CD4-positive, alpha-beta T cell (primary cell): ENCODE measurements at places on chromosomes 5 and 9.

DNA sequence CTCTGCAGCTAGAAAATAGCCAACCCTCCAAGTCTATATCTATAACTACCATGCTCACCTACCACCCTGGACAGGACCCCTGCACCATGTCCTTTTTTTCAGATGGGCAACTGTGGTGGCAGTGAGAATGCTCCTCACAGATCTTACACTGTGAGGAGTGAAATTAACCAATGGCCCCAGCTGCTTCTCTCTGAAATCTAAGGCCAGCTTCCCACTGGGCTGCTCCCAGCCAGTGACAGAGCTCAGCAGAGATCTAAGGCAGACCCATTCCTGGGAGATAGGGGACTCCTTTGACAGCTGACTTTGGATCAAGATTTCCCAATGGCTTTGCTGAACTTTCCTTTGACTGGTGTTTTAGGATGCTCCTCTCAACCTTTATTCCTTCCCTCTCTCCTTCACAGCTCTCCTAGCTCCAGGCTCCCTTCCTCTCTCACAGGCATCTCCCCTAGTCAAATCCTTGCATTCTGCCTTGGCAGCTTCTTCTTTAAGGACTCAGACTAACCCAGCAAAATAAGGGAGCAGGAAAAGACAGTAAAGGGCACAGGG is 1.6 kb upstream of the ARAP3 start:
- DNase-seq: no peak

GRCh38 chr9:38295764-38296163 is 96.7 kb upstream of the ALDH1B1 start:
- no peak for DNase-seq

DNA sequence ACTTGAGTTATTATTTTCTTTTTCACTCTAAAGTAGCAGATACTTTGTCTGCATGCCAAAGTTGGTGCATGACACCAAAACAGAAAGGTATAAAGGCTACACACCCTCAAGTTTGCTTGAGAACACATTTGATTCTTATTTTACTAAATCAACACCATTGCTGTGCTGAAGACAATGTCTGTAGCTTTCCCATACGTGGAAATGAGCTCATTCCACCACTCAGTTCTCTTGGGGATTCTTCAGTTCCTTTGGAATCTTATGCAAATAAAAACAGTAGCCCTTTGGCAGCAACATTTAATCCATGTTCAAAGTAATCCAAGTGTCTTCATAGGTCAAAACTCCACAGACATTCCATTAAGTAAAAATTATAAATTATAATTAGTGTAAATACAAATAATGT is 264.9 kb downstream of the TLE1 start:
- DNase-seq: no peak

DNA sequence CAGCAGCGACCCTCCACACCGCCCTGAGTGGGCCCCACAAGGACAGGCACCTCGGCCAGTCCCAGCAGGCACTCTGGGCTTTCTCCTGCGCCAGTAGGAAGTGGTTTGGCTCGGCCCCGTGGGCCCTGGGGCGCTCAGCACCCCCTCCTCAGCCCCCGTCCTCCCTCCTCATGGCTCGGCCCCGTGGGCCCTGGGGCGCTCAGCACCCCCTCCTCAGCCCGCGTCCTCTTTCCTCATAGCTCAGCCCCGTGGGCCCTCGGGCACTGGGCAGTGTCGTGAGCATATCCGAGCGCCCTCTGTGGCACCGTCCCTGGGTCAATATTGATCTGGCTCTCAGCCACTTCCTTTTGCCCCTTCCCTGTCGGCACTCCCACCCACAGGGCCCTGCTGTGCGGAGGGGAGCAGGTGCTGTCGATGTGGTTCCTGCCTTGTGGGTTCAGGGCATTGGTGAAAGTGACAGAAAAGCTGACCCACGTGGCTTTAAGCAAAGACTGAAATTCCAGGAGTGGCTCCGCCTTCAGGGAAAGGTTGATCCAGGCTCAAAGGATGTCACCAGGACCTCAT is 5.5 kb upstream of the SCGB3A1 start:
- DNase-seq: no peak

DNA sequence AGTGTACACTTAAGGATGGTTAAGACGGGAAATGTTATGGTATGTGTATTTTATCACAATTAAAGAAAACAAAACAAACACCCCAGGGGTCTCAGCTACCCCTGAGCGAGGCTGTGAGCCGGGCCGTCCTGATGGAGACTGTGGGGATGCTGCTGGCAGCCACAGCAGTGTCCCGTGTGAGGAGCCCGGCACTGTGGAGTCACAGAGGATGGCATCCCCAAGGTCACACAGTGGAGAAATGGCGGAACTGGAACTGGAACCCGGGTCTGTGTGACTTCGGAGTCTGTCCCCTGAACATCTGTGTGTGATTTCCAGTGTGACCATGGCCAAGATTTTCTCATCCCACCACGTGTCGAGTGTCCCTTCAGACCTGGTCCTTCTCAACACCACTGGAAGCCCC is 80.7 kb upstream of the PHYKPL start:
- no peak for DNase-seq

- peak; percentile 70 for DNase-seq
Observed at GRCh38 chr9:87516222-87516925, 18.7 kb downstream of the DAPK1 start.

- no peak for DNase-seq
Observed at GRCh38 chr9:34662526-34663302, at the start of gene CCL27. TSS of gene CCL27 (minus strand) at chr9:34662657. CDS start at chr9:34662633, 24 bp downstream.

DNA sequence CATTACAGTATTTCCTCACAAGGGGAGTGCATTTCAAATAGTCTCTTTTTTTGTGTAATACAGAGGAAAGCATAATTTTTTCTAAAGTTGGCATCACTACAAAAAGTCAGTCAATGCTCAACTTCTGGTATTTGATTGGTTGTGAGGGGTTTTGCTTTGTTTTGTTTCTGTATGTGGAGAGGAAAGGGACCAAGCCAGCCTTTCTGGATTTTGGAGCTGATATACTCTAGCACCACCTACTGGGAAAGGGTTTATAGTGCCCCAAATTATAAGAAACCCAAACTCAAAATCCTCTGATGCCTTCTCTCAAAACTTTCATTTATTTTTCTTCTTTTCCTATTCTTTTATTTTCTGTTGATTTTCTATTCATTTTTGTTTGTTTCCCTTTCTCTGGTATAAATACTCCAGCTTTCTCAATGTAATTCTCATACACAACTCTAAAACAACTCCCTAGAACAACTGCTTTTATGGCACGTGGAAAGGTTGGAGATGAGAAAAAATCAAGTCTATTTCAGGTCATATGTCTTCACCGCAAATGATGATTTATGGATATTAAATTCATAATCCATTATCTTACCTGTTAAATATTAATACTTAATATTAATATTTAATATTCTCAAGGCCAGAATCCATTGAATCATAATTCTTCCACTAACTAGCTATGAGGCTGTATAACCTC is 69.5 kb upstream of the ANXA1 start:
- peak; percentile 49 for DNase-seq

DNA sequence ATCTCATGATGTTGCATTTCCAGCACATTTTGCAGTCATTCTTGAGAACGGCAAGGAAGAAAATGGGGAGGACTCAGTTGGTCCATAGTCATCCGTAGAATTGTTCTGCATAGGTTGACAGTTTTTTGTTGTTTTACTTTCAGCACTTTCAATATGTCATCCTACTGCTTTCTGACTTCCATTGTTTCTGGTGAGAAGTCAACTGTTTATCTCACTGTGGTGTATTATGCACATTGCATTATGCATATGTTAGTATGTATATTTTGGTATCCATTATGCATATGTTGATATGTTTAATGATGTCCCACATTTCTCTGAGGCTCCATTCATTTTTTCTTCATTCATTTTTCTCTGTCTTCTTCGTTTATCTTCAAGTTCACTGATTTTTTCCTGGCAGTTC is 10.5 kb downstream of the ADAMTS16 start:
- no peak for DNase-seq

- DNase-seq: no peak
Observed at GRCh38 chr9:106769331-106769730, 93.6 kb upstream of the ZNF462 start.
